ENCODE measurements at places on chromosomes 5 and 9. TPM values are rescaled to one million over a fixed set of nuclear protein-coding genes. Genes with fewer than 3 reads are reported as not detected.

GRCh38 chr9:511861-512260 is 297.2 kb downstream of the DOCK8 start:
- DNase-seq = no peak

DNA sequence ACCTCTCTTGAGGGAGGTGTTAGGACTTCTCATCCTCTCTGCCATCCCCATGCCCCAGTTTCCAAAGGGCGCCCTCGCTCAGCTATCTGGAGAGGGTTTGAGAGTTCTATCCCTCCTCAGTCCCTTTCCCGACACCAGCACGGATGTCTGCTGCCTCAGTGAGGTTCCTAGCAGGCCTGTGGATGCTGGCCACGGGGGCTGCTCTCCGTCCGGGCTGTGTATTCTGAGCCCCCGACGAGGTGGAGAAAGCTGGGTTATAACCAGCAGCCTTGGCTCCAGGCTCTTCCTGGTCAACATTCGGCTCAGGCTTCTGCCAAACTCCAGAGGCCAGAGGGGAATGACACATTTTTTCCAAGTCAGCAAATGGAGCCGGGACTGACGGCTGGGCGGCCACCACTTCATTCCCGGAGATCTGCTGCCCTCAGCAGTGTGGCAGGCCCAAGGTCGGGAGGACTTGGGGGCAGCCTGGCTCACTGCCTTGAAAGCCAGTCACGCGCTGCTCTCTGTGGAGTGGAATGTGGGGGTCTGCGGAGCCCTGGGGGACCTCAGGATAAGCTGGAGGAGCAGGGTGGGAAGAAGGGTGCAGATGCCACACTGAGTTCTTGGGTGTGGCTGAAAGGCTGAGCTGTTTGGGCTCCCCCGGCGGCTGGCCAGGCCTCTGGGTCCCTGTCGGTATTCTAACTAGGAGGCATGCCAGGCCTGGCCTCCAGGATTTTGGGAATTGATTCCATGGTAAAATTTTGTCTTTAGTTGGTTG is 27.4 kb downstream of the PTPA start:
- no peak for DNase-seq

DNA sequence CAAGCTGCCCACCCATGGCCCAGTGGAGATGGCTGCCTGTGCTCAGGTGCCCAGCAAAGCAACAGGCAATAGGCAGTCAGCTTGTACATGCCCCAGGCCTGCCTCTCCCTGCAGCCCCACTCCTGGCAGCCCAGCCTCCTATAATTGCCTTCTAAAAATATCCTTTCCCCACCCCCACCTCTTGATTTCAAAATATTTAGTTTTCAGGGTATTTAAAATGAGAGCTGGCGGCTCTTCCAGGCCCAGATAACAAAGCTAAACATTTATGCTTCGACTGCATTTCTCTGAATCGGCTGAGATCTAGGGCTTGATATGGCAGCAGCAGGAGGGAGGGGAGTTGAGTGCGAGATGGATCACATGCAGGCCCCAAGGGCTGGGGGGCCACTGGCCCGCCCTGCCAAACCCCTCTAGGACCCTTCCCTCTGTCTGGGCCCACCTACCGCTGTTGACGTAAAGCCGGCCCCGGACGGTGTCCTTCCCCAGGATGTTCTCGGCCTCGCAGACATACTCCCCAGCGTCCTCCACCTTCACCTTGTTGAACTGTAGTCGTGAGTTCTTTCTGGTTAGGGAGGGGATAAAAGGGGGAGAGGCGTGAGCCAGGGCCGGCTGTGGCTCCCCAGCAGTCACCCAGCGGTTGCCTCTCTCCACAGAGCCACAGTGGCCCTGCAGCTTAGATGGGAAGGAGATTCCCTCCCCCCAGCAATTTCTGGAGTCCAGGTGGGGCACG is 85.0 kb downstream of the PSD2 start:
- DNase-seq = no peak

GRCh38 chr5:124252191-124252638 is 494.2 kb downstream of the ZNF608 start:
- DNase-seq = no peak

- DNase-seq = no peak
These were observed 13.4 kb upstream of the SLC25A51 start for GRCh38 chr9:37917313-37917731.

- DNase-seq = no peak
These were observed 14.7 kb upstream of the PALM2AKAP2 start for GRCh38 chr9:109765278-109765677.

DNA sequence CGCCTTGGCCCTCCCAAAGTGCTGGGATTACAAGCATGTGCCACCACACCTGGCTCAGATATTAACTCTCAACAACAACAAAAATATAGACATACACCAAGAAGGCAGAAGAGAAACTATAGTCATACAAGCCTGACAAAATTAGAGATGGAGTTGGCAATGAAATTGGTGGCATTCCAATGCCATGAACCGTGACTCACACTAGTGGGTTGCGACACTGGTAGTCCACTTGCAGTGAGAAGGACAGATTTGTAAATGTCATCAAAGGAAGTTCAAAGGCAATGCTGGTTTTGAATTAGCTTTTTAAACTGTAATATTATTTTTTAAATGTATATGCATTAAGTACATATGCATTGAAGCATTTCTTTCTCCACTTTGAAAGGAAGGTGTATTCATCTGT is 8.5 kb upstream of the DNAJC25 start:
- DNase-seq = no peak

GRCh38 chr9:7130266-7130820 is 372.6 kb downstream of the KDM4C start:
- no peak for DNase-seq

IL3 gene
- polyA plus RNA-seq = not detected

DNA sequence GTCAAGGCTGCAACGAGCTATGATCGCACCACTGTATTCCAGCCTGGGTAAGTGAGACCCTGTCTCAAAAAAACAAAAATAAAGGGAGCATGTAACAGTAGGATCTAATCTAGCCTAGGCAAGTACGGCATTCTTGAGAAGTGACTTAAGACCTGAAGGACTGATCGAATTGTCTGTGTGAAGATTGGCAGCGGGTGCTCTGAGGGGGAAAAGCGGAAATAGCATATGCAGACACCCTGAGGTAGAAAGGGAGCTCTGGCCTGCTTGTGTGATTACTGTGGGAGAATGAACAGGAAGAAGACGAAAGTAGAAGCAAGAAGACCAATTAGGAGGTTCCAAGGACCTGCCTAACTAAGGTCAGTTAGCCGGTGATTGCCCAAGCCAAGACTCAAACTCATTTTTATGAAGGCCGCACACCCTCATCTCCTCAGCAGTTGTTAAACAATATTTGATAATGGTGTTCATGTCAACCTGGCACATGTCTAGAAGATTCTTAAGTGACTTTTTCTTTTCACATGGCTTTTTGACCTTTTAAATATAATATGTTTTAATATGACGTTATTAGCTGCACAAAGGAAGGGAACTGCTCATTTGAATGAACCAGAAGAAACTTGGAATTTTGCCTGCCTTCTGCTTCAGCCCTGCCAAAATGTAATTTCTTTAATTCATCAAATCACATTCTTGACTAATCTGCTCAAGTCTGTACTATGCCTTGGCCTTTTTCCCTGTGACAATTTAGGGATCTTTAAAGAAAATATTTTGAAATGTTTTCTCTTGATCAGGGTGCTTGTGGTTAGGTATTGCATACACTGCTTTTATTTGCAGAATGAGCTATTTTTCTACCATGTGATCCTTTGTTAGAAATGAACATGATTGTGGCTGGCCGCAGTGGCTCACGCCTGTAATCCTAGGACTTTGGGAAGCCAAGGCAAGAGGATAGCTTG is 289.2 kb upstream of the DMRT1 start:
- no peak for DNase-seq

GRCh38 chr5:59489551-59489950 is 404.0 kb downstream of the PDE4D start:
- no peak for DNase-seq

- no peak for DNase-seq
These were observed 1.0 kb downstream of the FOCAD start for GRCh38 chr9:20684875-20685696.

CCNO gene
- 0.33 TPM for polyA plus RNA-seq
